ENCODE measurements at places on chromosomes 2 and 18. TPM values are rescaled to one million over a fixed set of nuclear protein-coding genes. Genes with fewer than 3 reads are reported as not detected.

Gene LRRC30
- not detected for polyA plus RNA-seq

Gene CPLX4
- 0.27 TPM for polyA plus RNA-seq

Gene PNO1
- polyA plus RNA-seq: 14.9 TPM

Gene MITD1
- 31.2 TPM for polyA plus RNA-seq

Gene GPR39
- 1.4 TPM for polyA plus RNA-seq

Gene TUBA3E
- not detected for polyA plus RNA-seq

Gene DSG2
- polyA plus RNA-seq: 6.4 TPM

Gene IFIH1
- 6.1 TPM for polyA plus RNA-seq

Gene TSPYL6
- 0.50 TPM for polyA plus RNA-seq

Gene GREB1
- polyA plus RNA-seq: 12.8 TPM

Gene LYG2
- 0.33 TPM for polyA plus RNA-seq

Gene CTNNA2
- 75.5 TPM for polyA plus RNA-seq

Gene CYTIP
- polyA plus RNA-seq: 1.1 TPM

Gene TNS1
- 61.9 TPM for polyA plus RNA-seq

Gene C2orf68
- polyA plus RNA-seq: 41.7 TPM

Gene ARHGAP25
- 4.3 TPM for polyA plus RNA-seq

Gene NAT8
- polyA plus RNA-seq: 1.5 TPM

Gene PAX8
- polyA plus RNA-seq: 42.7 TPM

Gene ARHGAP15
- polyA plus RNA-seq: 9.6 TPM

Gene CXCR1
- not detected for polyA plus RNA-seq

Gene VWC2L
- polyA plus RNA-seq: 7.7 TPM
